ENCODE measurements at places on chromosomes 12 and 14. TPM values are rescaled to one million over a fixed set of nuclear protein-coding genes. Genes with fewer than 3 reads are reported as not detected.

DNA sequence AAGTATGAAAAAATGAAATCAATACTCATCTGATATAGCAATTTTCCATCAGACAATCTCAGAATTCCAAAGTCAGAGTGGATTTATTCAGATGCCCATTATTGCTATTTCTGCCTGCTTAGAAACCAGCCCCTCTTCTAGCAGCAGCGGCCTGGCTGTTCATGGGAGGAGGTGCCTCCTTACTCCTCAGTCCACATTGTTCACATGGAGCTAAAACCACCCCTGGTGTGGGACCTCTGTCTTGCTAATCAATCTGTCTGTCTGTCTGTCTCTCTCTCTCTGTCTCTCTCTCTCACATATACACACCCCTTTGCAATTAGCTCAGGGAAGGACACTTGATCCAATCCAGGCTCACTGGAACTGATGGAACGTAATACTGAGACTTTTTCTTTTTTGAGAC is 176.1 kb downstream of the APAF1 start:
- no peak overlapping the region for H3K4me3 ChIP-seq
- no peak overlapping the region for H3K27ac ChIP-seq
- no peak for DNase-seq
- no peaks in the 10 kb centered on the region for H3K4me1 ChIP-seq
- H3K36me3 ChIP-seq, result no peaks in the 10 kb centered on the region

DNA sequence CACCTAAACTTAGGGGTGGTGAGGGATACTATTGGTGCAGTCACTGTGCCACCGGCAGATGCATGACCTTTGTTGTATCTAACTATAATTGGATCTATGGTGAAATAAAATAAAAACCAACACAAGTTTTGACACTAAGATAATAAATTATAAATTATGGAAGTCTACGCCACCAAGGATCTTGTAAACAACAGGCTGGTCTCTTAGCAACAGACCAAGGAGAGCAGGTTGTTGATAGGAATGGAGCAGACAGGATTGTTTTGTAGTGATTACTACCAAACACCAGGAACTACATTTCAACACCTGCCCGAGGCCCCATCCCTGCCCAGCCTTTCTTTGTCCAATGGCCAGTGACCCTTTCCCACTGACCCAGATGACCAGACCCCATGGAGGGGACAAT is 1178.0 kb downstream of the VRK1 start:
- H3K27me3 ChIP-seq, result no peaks in the 10 kb centered on the region
- H3K4me3 ChIP-seq, result no peak overlapping the region
- no peaks in the 10 kb centered on the region for H3K36me3 ChIP-seq
- no peak overlapping the region for H3K27ac ChIP-seq
- DNase-seq, result no peak

- no peak overlapping the region for H3K27ac ChIP-seq
- no peaks in the 10 kb centered on the region for H3K36me3 ChIP-seq
- DNase-seq, result no peak
- H3K27me3 ChIP-seq, result no peaks in the 10 kb centered on the region
Measured at GRCh38 chr14:54261283-54261682, 135.5 kb upstream of the CDKN3 start.

- peak overlapping the region; percentile 23 for H3K27ac ChIP-seq
- no peak for DNase-seq
- H3K4me1 ChIP-seq, result no peaks in the 10 kb centered on the region
Measured at GRCh38 chr12:1083151-1083888, 92.3 kb downstream of the ERC1 start.

GRCh38 chr12:112413855-112414625 is 4.6 kb upstream of the RPL6 start:
- H3K27ac ChIP-seq, result no peak overlapping the region
- H3K36me3 ChIP-seq, result no peaks in the 10 kb centered on the region
- no peaks in the 10 kb centered on the region for H3K4me1 ChIP-seq
- no peak overlapping the region for H3K4me3 ChIP-seq

Gene TMCC3
- 4.3 TPM for total RNA-seq

- DNase-seq, result no peak
- no peak overlapping the region for H3K4me3 ChIP-seq
- H3K27ac ChIP-seq, result no peak overlapping the region
- H3K4me1 ChIP-seq, result no peaks in the 10 kb centered on the region
- no peaks in the 10 kb centered on the region for H3K36me3 ChIP-seq
Measured at GRCh38 chr12:10553148-10553547, 47.5 kb downstream of the EIF2S3B start.

Gene PRKD1
- 0.49 TPM for total RNA-seq

DNA sequence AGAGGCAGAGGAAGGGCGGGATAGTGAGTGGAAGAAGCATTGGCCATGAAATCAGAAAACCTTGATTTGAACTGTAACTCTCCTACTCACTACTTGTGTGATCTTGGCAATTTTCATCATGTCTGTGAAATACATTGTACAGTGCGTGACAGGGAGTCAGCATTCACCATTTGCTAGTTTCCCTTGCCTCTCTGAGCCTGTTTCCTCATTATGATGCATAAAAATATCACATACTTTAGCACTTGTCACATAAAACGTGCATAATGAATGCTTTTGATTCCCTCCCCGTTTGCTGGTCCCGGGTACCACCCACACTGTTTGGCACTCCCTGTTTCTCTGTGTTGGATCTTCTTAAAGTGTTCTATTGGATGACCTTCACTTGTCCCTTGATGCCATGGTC is 101.1 kb upstream of the FRMD6 start:
- no peak overlapping the region for H3K4me3 ChIP-seq
- H3K27ac ChIP-seq, result peak overlapping the region; percentile 77
- H3K4me1 ChIP-seq, result peaks cover 19% of the 10 kb centered on the region
- no peak for DNase-seq
- no peaks in the 10 kb centered on the region for H3K36me3 ChIP-seq
- no peaks in the 10 kb centered on the region for H3K27me3 ChIP-seq

GRCh38 chr14:31489691-31490090 is 1.9 kb upstream of the GPR33 start:
- H3K27me3 ChIP-seq, result no peaks in the 10 kb centered on the region
- H3K4me1 ChIP-seq, result no peaks in the 10 kb centered on the region
- H3K27ac ChIP-seq, result no peak overlapping the region
- DNase-seq, result no peak
- no peak overlapping the region for H3K4me3 ChIP-seq
- no peaks in the 10 kb centered on the region for H3K36me3 ChIP-seq

GRCh38 chr14:34075042-34075744 is 124.3 kb upstream of the EGLN3 start:
- DNase-seq, result no peak
- no peaks in the 10 kb centered on the region for H3K36me3 ChIP-seq
- H3K27me3 ChIP-seq, result no peaks in the 10 kb centered on the region
- peaks cover 13% of the 10 kb centered on the region for H3K4me1 ChIP-seq
- H3K27ac ChIP-seq, result no peak overlapping the region

Gene ADAMTS20
- total RNA-seq, result not detected

Gene OR10G3
- total RNA-seq, result not detected

Gene NRIP2
- not detected for total RNA-seq

Gene DUSP6
- 22.4 TPM for total RNA-seq

- H3K4me1 ChIP-seq, result no peaks in the 10 kb centered on the region
- peak overlapping the region; percentile 95 for H3K27ac ChIP-seq
- H3K4me3 ChIP-seq, result no peak overlapping the region
- no peaks in the 10 kb centered on the region for H3K36me3 ChIP-seq
Measured at GRCh38 chr12:74509886-74510285, 27.7 kb upstream of the ATXN7L3B start.

Gene HSPB8
- total RNA-seq, result 17.1 TPM

- DNase-seq, result no peak
- H3K27me3 ChIP-seq, result no peaks in the 10 kb centered on the region
- H3K4me1 ChIP-seq, result peaks cover 25% of the 10 kb centered on the region
- H3K36me3 ChIP-seq, result no peaks in the 10 kb centered on the region
- H3K4me3 ChIP-seq, result no peak overlapping the region
Measured at GRCh38 chr14:96191353-96191752, 13.3 kb upstream of the BDKRB2 start.

Gene KRT5
- total RNA-seq, result 0.50 TPM

Gene TC2N
- total RNA-seq, result 30.6 TPM

Gene TBC1D30
- 10.8 TPM for total RNA-seq

GRCh38 chr12:77325511-77326236 is 260.3 kb upstream of the E2F7 start:
- no peak for DNase-seq
- H3K4me3 ChIP-seq, result no peak overlapping the region
- H3K4me1 ChIP-seq, result no peaks in the 10 kb centered on the region
- H3K36me3 ChIP-seq, result no peaks in the 10 kb centered on the region
- H3K27ac ChIP-seq, result no peak overlapping the region

DNA sequence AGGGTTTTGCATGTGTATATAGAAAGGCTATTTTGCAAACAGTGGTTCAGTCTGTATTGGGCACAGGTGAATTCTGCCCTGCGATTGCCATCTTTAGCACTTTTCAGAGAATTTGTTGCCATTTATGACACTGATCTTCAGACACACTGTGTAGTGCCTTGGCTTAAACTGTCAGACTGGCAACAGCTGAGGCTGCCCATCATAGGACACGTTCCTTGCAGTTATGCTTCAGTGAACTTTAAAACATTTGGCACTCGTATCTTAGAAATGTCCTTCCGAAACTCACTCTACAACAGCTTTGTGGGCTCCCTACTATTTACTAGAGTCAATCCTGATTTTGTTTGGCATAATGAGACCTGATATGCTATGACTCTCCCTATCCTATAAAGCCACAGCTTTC is 29.1 kb downstream of the AP5M1 start:
- no peak overlapping the region for H3K27ac ChIP-seq
- DNase-seq, result no peak
- no peaks in the 10 kb centered on the region for H3K27me3 ChIP-seq
- no peaks in the 10 kb centered on the region for H3K36me3 ChIP-seq
- H3K4me3 ChIP-seq, result no peak overlapping the region

DNA sequence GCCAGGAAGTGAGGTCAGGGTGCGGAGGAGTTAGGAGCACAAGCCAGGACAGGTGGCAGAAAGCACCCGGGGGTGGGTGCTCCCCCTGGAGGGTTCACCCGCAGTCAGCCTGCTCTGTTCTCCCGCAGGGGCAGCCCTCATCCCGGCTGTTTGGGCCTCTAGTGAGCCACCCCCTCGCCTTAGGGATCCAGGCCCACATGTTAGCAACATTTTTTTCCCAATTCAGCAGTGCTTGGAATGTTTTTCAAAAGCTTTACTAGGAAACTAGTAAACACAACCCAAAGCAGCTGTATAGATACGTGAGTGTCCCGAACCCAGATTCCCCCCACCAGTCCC is 28.5 kb upstream of the NXPH4 start:
- H3K4me3 ChIP-seq, result no peak overlapping the region
- peaks cover 5% of the 10 kb centered on the region for H3K36me3 ChIP-seq
- H3K27ac ChIP-seq, result no peak overlapping the region

GRCh38 chr12:2142068-2142467 is 89.3 kb downstream of the CACNA1C start:
- H3K4me3 ChIP-seq, result no peak overlapping the region
- H3K27me3 ChIP-seq, result no peaks in the 10 kb centered on the region
- no peak for DNase-seq
- H3K4me1 ChIP-seq, result peaks cover 23% of the 10 kb centered on the region
- H3K36me3 ChIP-seq, result no peaks in the 10 kb centered on the region

Gene PMCH
- not detected for total RNA-seq

DNA sequence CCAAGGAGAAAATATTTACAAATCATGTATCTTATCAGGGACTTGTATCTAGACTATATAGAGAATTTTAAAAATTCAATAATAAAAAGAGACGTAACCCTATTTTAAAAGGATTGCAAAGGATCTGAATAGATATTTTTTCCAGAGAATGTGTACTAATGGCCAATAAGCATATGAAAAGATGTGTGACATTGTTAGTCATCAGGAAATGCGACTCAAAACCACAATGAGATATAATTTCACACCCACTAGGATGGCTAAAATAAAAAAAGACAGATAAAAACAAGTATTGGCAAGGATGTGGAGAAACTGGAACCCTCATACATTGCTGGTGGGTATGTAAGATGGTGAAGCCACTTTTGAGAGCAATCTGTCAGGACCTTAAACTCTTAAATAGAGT is 141.9 kb upstream of the BMP4 start:
- H3K4me3 ChIP-seq, result no peak overlapping the region
- no peaks in the 10 kb centered on the region for H3K27me3 ChIP-seq
- no peak overlapping the region for H3K27ac ChIP-seq
- H3K36me3 ChIP-seq, result no peaks in the 10 kb centered on the region
- no peak for DNase-seq

Gene TMEM132C
- total RNA-seq, result not detected

GRCh38 chr12:97639702-97640101 is 177.1 kb downstream of the RMST start:
- DNase-seq, result no peak
- no peak overlapping the region for H3K27ac ChIP-seq
- no peak overlapping the region for H3K4me3 ChIP-seq

Gene HOTAIR
- total RNA-seq, result 1.6 TPM

Gene CLEC4D
- not detected for total RNA-seq

GRCh38 chr14:68722968-68723566 is 69.8 kb downstream of the ZFP36L1 start:
- peaks cover 21% of the 10 kb centered on the region for H3K4me1 ChIP-seq
- DNase-seq, result no peak
- no peak overlapping the region for H3K4me3 ChIP-seq
- no peaks in the 10 kb centered on the region for H3K36me3 ChIP-seq
- H3K27me3 ChIP-seq, result no peaks in the 10 kb centered on the region

Gene SYCP3
- 0.16 TPM for total RNA-seq

GRCh38 chr12:1108276-1108675 is 117.3 kb downstream of the ERC1 start:
- H3K27ac ChIP-seq, result no peak overlapping the region
- no peaks in the 10 kb centered on the region for H3K27me3 ChIP-seq
- H3K36me3 ChIP-seq, result peaks cover 3% of the 10 kb centered on the region

Gene INSM2
- not detected for total RNA-seq

GRCh38 chr14:56273155-56273554 is 154.9 kb downstream of the PELI2 start:
- H3K27me3 ChIP-seq, result no peaks in the 10 kb centered on the region
- no peak overlapping the region for H3K27ac ChIP-seq
- no peaks in the 10 kb centered on the region for H3K36me3 ChIP-seq
- no peaks in the 10 kb centered on the region for H3K4me1 ChIP-seq
- DNase-seq, result no peak
- H3K4me3 ChIP-seq, result no peak overlapping the region

DNA sequence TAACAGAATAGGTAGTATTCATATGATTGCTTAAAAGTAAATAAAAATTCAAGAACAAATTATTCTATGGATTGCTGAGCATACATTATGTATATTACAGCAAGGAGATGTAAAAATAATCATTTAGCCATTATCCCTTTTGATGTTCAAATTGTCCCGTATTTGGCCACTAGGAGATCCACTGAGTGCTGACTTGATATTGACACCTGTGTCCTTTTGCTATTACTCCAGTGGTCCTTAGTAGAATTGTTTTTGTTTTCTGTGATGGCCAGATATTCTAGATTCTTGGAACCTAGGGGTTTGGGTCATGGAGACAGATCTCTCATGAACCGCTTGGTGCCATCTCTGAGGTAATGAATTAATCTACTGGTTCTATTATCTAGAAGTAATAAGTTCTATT is 16.8 kb downstream of the ERO1A start:
- H3K4me1 ChIP-seq, result no peaks in the 10 kb centered on the region
- no peaks in the 10 kb centered on the region for H3K36me3 ChIP-seq
- no peak overlapping the region for H3K4me3 ChIP-seq
- no peak for DNase-seq
- no peaks in the 10 kb centered on the region for H3K27me3 ChIP-seq
- no peak overlapping the region for H3K27ac ChIP-seq
